Fibroblast of lung (primary cell): ENCODE measurements at places on chromosomes 6 and 20. TPM values are rescaled to one million over a fixed set of nuclear protein-coding genes. Genes with fewer than 3 reads are reported as not detected.

Gene PGC
- total RNA-seq, result not detected in 2 replicates

Gene SLC17A3
- total RNA-seq, result not detected in 2 replicates

Gene TCF15
- not detected in 2 replicates for total RNA-seq

Gene MCCD1
- not detected in 2 replicates for total RNA-seq

Gene LAMA2
- 57.8 and 67.5 TPM in 2 replicates for total RNA-seq

Gene DEF6
- 0.33 and 0.51 TPM in 2 replicates for total RNA-seq

Gene NKX2-2
- total RNA-seq, result not detected in 2 replicates

GRCh38 chr20:51574248-51575033, 31.9 kb upstream of the NFATC2 start:
- H3K27ac ChIP-seq, result no peak overlapping the region
- no peak for DNase-seq
- H3K36me3 ChIP-seq, result no peaks in the 10 kb centered on the region
- peaks cover 4% of the 10 kb centered on the region for H3K4me1 ChIP-seq

DNA sequence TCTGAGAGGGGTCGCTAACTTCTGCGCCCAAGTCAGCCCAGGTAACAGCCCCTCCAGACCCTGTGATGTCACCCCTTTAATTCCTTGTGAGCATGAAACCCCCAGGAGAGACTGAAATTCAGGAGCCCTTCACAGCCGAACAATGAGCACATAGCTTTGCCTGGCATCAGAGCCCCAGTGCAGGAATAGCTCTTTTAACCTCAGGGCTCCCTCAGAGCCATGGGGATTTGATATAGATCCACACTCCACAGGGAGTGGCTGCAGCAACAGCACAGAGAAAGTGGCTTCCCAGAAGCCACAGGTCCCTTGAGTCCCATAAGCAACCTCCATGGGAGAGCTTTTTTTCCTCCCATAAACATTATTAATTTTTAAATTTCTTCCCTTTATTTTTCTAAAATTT, 150.0 kb upstream of the MARCKS start:
- H3K4me1 ChIP-seq, result no peaks in the 10 kb centered on the region
- no peak for DNase-seq
- no peak overlapping the region for H3K4me3 ChIP-seq

DNA sequence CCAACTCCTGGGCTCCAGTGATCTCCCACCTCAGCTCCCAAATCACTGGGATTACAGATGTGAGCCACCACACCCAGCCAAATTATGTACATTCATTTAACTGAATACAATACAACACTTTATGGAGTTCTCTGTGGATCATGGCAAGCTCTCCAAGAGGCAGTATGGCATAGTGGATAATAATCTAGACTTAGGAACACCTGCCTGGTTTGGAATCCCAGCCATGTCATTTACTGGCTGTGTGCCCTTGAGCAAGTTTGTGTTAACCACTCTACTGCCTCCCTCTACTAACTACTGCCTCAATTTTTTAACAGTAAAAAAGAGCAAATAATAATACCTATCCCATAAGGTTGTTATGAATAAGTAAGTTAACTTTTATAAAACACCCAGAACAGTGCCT, 1.9 kb upstream of the ETV7 start:
- no peaks in the 10 kb centered on the region for H3K36me3 ChIP-seq
- peaks cover 5% of the 10 kb centered on the region for H3K4me1 ChIP-seq
- H3K4me3 ChIP-seq, result no peak overlapping the region
- peaks cover 9% of the 10 kb centered on the region for H3K27me3 ChIP-seq

- H3K4me3 ChIP-seq, result no peak overlapping the region
- no peaks in the 10 kb centered on the region for H3K36me3 ChIP-seq
- no peak overlapping the region for H3K27ac ChIP-seq
- DNase-seq, result no peak
- no peaks in the 10 kb centered on the region for H3K4me1 ChIP-seq
- no peaks in the 10 kb centered on the region for H3K27me3 ChIP-seq
Observed at GRCh38 chr6:139695361-139695760, 320.9 kb upstream of the CITED2 start.

- H3K27ac ChIP-seq, result no peak overlapping the region
- DNase-seq, result no peak
- H3K4me3 ChIP-seq, result no peak overlapping the region
- H3K27me3 ChIP-seq, result peaks cover 2% of the 10 kb centered on the region
- H3K36me3 ChIP-seq, result no peaks in the 10 kb centered on the region
Observed at GRCh38 chr6:54109586-54109985, 1.7 kb upstream of the MLIP start.

DNA sequence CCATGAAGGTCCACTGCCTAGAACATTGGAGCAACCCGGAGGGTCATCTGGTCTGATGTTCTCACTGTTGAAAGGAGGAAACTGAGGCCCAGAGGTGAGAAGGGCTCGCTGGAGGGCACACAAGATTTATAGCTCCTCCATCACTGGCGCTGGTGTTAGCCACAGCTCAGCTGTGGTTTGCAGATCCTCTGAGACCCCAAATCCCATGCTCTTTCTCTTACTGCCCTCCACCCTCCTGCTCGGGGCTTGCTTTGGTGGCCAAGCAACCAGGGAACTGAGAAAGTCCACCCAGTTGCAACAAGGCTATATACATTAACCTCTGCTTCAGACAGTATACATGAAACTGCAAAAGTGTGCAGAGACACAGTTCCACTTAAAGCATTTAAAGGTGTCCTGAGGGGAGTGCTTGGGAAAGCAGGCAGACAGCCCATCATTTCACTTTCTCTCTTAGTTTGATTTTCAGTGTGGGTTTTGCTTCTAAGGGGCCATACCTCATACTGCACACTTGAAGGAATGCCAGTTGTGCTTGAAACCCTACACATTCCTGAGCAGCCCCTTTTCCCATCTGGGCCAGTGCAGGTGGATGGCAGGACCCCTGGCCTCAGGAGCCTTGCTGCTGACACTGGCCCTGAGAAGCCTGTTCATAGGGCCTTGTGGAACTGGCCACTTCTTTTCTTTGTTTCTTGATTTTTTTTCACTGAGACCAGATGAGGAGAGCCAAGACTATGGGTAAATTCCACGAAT, 347.6 kb downstream of the CDC5L start:
- H3K4me1 ChIP-seq, result peaks cover 8% of the 10 kb centered on the region
- H3K27ac ChIP-seq, result no peak overlapping the region
- no peak for DNase-seq
- H3K27me3 ChIP-seq, result peaks cover 3% of the 10 kb centered on the region
- no peak overlapping the region for H3K4me3 ChIP-seq

DNA sequence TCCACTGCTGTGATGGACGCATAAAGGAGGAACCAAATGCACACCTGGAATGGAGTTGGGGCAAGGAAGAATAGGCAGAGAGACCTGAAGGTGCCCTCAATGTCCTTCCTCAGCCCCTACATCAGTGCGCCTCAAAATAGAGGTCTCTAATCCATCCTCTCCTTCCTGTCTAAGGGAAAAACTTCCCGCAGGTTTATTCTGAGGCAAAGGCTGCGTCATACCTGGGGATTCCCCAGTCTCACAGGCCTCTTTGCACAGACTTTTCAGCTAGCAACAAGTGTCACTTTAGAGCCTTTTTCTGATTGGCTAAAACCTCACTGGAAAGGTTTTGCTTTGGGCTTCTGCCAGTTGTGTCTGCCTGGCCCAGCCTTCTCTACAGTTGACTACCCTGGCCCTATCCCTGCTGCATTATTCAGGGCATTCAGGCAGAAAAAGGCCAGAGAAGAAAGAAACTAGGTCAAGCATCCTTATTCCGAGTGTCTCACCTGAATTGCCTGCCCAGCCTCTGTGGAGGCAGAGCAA, 1.8 kb upstream of the HLA-DQB1 start:
- H3K36me3 ChIP-seq, result no peaks in the 10 kb centered on the region
- no peak for DNase-seq
- no peak overlapping the region for H3K27ac ChIP-seq

DNA sequence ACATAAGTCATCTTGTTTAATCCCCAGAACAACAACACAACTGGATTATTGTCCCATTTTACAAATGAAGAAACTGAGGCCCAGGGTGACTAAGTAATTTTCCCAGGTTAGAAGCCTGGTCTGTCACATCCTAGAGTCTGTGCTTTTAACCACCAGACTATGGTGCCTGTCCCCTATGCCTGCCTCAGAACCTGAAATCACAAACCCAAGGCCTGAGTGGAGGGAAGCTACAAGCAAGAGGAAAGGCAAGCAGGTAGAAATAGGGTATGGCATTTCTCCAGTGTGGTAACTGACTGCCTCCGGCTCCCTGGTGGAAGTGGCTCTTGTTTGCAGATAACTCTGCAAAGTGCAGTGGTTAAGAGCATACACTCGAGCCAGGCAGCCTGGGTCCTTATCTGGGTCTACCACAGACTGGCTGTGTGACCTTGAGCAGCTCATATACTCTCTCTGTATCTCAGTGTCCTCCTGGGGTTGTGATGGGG, 2.5 kb downstream of the TMEM63B start:
- no peak for DNase-seq
- no peak overlapping the region for H3K27ac ChIP-seq
- H3K4me1 ChIP-seq, result peaks cover 14% of the 10 kb centered on the region
- no peak overlapping the region for H3K4me3 ChIP-seq

DNA sequence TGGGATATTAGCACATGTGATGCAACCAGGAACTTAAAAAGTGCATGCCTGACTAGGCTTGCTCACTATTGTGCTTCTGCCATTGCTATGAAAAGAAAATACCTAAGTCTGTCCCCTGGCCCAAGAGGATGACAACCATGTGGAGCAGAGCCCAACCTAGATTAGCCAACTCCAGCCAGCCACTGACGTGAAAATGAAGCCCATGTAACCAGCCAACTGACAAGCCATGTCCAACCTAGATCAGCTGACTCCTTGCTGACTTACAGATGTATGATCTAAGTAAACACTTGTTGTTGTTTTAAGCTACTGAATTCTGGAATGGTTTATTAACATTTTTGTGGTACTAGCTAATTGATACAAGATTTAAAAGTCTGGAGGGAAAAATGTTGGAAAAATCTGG, 47.5 kb downstream of the PIGU start:
- H3K4me1 ChIP-seq, result no peaks in the 10 kb centered on the region
- no peak overlapping the region for H3K4me3 ChIP-seq
- H3K36me3 ChIP-seq, result no peaks in the 10 kb centered on the region
- H3K27ac ChIP-seq, result no peak overlapping the region
- H3K27me3 ChIP-seq, result no peaks in the 10 kb centered on the region

- no peaks in the 10 kb centered on the region for H3K36me3 ChIP-seq
- no peaks in the 10 kb centered on the region for H3K4me1 ChIP-seq
- H3K27ac ChIP-seq, result no peak overlapping the region
- DNase-seq, result no peak
- H3K27me3 ChIP-seq, result no peaks in the 10 kb centered on the region
Observed at GRCh38 chr6:90118069-90118468, 178.6 kb downstream of the BACH2 start.
